ENCODE measurements at places on chromosomes 16 and 17.

DNA sequence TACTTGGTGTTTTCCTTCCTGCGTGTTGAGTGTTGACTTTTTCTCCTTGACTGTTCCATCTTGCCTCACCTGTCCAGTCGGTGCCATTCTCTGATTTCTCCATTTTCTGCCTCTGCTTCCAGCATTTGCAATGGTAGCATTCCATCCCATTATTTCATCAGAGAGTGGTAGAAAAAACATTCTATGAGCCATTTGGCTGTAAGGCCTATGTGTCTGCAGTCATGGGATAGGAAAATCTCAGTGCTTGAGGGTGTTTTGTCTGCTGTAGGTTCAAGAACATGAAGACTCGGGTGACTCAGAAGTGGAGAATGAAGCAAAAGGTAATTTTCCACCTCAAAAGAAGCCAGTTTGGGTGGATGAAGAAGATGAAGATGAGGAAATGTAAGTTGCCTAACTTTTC, 2.7 kb downstream of the UTP18 start:
- DNase-seq = no peak

- no peak for DNase-seq
These were observed 136.9 kb downstream of the KCNJ12 start for GRCh38 chr17:21513012-21513570.

DNA sequence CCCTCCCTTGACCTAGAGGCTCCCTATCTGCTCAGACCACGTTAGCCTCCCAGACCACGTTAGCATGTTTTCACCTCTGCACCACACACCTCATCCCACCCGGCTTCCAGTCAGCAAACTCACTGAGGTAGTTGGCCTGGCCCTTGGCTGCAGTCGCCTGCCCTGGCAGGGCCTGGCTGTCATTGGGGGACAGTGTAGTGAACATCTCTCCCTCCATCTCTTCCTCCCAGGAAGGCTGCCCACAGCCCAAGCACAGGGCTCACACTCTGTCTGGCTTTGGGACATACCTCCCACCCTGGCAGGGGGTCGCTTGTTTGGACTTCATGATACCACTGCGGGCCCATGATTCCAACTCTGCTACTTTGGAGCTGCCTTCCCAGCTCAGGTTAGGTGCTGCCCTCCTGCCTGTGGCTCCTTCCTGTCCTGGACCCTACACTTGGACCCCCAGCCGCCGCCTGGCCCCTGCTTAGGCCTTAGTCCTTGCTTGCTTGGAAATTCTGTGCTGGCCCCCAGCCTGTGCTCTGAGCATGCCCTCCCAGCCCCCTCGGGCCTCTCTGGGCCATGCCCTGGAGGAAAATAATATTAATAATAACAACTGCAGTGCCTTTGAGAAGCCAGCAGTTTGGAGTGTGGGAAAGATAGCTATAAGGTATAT, 167.7 kb downstream of the COPRS start:
- no peak for DNase-seq

DNA sequence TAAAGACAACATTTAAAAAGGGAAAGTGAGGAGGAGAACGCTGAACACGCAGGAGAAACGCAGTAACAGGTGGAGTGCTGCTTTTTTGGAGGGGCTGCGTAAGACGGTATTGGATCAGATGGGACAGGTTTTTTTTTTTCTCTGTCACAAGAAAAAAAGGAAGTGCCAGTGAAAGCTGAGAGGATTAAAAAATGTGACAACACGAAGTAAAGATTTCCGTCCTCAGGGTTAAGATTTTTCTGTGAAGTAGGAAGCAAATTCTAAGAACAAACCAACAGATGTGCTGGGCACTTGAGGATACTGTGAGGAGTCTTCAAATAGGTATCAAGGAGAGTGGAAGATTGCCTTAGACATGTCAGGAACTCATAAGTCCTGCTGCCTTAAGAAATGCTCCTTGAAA, 5.8 kb upstream of the ABCA9 start:
- DNase-seq = no peak

- DNase-seq = no peak
These were observed 3.0 kb upstream of the CHD3 start for GRCh38 chr17:7885367-7886226.

DNA sequence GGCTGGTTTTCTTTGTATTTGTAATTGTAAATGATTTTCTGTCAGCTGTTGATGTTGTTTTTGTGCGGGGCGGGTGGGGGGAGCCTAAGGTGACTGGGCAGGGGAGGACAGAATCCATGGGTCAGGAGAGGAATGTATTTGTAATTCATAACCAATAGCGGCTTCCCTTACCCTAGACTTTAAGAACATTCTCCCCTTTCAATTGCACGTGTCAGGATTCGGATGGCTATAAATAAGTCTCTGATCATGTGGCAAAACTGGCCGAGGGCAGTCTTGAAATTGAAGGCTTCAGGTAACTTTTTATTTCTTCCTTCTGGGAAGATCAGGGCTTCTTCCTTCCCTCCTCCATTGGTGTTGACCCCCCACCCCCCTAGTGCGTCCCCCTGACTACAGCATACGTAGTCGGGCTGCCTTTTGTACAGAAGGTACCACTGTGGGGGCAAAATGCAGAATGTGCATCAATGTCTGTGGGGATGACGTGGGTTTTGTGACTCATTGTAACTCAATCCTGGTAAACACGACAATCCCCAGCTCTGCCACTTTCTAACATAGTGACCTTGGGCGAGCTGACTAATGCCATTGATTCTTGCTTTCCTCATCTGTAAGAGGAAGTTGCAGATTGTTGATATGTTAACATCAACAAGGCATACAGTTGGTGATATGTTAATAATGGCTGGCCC, 16.2 kb downstream of the MARCHF10 start:
- DNase-seq = no peak

Measured in NCI-H2081 treated with DMSO at 0.1 percent for 48 hours (cell line).